ENCODE measurements at places on chromosomes 5 and 9.
A peak's percentile ranks its signal among the peaks of the same experiment; 100 is the strongest.

GRCh38 chr5:141001844-141002604 lies 35.7 kb downstream of the PCDHAC2 start:
- DNase-seq, result no peak

GRCh38 chr5:157455057-157455456 lies 5.0 kb upstream of the NIPAL4 start:
- DNase-seq, result no peak

DNA sequence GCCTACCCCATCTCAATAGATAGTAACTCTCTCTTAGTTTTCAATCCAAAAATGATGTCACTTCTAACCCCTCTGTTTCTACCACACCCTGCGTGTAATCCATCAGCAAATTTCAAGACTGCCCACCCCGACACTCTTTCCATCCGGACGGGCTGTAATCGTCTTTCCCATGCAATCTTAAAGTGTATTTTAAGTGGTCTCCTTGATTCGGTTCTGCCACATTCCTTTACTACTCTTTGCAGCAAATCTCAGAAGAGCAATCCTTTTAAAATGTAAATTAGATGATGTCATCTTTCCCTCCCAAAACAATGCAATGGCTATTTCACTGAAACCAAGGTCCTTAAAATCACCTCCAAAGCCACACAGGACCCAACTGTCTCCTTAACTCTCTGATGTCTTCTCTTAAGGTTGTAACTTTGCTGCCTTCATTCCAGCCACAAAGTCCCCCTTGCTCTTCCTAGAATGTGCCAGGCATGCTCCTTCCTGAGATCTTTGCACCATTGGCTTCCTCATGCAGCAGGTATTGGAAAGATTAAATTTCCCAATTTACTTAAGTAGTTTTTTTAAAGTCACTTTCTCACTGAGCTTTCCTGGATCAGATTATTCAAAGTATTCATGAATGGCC lies 932.5 kb upstream of the WWC1 start:
- DNase-seq, result no peak

DNA sequence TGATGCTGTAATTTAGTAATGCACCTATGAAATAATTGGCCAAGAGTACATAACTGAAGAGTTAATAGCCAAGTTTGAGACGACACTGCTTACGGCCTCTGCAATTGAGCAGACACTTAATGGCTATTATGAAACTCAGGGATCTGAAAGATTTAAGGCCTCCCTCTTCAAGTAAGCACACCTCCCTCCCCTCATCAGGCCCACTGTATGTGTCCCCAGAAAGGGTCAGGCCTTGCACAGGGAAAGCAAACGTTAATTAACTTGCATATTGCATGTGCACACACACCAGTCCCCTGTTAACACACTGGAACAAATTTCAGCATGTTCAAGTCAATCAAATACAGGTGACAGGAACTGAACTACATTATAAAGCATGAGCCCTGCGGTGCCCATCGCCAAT lies 163.6 kb downstream of the SPOCK1 start:
- no peak for DNase-seq

- no peak for DNase-seq
Measured at GRCh38 chr5:41433552-41434181, 76.7 kb downstream of the PLCXD3 start.

DNA sequence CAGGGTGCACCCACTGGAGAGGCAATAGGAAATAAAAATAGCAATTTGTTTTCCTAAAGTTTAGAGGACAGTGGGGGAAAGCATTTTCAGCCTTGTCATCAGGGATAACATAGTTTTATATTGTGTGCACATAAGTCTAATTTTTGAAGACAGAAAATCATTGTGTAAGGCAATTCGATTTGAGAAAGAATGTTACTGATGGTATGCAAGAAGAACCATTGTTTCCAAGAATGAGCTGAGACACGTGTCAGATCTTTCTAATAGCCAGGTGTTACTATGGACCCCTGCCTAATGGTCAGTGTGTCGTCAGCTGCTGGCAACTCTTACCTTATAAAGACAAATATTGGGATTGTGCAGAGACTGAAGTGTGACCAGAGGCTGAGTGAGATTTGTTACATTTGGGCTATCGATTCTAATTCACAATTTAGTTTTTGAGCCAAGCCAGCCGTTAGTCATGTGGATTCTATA lies 67.1 kb upstream of the PPP2R2B start:
- DNase-seq, result no peak

DNA sequence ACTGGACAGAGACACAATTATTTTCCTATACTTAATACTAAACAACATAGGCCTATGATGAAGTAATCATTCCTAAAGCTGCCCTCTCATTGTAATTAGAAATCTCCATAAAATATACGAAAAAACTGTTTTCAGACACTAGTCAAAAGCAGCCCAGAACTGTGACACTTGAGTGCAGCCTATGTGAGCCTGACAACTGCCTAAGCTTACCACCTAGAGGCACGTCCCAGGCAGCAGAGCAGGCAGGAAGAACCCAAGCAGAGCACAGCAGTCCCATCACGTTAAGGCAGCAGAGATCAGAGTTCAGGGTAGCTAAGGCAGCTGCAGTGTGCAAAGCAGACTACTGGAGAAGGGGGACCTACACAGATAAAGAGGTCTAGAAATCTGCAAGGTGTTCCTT lies 46.4 kb downstream of the GOLPH3 start:
- no peak for DNase-seq

GRCh38 chr5:122253794-122254193 lies 58.2 kb upstream of the SNCAIP start:
- DNase-seq, result no peak

GRCh38 chr5:94024620-94025019 lies 283.2 kb upstream of the POU5F2 start:
- no peak for DNase-seq

GRCh38 chr5:159471904-159472303 lies 141.6 kb upstream of the IL12B start:
- no peak for DNase-seq

DNA sequence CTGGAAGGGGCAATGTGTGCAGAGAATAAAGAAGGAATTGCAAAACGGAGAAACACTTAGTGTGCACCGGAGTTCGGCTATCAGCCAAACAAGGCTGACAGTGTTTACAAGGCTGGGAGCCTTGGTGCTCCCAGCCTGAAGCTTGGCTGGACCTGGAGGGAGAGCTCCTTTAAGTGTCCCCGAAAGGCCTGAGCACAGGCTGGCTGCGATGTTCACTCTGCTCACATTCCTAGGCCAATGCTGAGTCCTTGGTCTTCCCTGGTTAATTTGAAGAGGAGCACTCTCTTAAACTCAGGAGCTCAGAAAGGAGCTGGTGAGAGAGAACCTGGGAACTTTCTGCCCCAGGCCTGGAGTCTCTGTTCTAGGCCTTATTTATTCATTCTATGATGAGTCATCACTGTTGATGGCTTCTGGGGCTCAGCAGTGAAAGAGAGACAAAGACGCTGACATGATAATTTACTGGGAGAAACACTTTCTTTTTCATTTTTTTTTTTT lies 88.6 kb upstream of the MYO10 start:
- DNase-seq, result no peak

DNA sequence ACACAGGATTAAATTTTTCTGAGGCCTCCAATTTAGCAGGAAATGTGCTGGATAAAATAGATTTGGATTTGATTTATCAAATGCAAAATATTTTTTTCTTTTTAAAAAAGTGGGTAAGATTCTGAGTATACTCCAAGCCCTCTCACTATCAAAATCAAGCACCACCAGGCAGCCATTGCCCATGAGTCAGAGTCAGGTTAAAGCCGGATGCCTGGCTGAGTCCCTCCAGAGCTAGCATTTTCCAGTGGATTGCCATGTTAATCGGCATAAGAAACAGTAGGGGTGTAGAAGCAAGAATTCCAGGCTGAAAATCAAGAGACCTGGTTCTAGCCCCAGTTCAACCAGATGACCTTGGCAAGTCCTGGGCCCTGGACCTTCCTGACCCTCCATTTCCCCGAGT lies 85.3 kb downstream of the FAM114A2 start:
- DNase-seq, result no peak

- peak; percentile 41 for DNase-seq
Measured at GRCh38 chr9:136482046-136482792, 621 bp downstream of the SEC16A start.

DNA sequence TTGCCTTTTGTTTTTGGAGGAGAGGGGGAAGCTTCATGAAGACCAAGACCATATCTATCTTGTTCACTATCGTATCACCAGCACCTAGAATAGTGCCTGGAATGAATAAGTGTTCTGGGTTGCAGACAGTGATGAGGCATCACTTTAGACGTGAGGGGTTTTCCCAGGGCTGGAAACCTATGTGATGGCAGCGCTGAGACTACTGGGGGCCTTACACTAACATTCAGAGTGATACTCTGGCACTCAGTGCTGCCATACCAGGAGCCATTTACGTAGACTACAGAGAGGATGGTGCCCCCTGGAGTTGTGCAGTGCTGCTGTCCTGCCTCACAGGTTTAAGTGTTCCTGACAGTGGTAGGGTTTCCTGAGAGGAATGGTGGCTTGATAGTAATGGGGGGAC lies 6.9 kb downstream of the CCL19 start:
- DNase-seq, result no peak

DNA sequence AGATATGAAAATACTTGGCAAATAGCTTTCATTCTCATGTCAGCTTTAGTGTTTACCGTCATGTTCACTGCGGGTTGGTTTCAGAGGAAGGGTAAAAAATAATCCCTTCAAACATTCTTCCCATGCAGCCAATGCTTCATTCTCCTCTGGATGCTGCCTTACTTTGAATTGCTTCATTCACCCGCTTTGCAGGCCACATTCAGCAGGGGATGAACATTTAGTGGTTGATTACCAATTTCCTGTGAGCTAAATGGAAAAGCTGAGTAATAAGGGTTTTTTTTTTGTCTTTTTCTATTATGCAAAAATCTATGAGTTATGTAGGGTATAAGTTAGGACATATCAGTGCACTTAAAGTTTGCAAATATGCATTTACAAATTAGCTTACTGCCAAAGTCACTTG lies 96.3 kb upstream of the MEF2C start:
- DNase-seq, result no peak

GRCh38 chr5:172694061-172694460 lies 53.0 kb downstream of the NEURL1B start:
- DNase-seq, result no peak

GRCh38 chr5:19001054-19001453 lies 986.9 kb downstream of the CDH18 start:
- DNase-seq, result no peak

DNA sequence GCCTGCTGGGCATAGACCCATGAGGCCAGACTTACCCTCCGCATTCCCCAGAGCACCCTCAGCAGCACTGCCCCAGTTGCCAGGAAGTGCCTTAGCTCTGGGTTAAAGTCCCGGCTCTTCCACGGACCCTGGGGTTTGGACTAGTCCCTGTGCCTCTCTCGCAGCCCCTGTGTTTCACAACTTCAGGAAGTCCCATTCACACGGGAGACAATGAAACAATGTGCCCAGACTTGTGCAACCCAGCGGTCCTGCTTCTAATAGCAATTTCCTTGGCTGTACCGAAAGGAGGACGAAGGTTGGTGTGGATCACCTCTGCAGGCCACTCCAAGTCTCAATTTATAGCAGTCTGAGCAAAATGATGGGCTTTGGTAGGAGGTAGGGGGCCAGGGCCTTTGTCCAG lies 41.8 kb upstream of the FAT2 start:
- DNase-seq, result no peak

- no peak for DNase-seq
Measured at GRCh38 chr9:79955300-79955699, 383.5 kb downstream of the TLE4 start.

- no peak for DNase-seq
Measured at GRCh38 chr5:76859591-76860247, 9.9 kb downstream of the S100Z start.

DNA sequence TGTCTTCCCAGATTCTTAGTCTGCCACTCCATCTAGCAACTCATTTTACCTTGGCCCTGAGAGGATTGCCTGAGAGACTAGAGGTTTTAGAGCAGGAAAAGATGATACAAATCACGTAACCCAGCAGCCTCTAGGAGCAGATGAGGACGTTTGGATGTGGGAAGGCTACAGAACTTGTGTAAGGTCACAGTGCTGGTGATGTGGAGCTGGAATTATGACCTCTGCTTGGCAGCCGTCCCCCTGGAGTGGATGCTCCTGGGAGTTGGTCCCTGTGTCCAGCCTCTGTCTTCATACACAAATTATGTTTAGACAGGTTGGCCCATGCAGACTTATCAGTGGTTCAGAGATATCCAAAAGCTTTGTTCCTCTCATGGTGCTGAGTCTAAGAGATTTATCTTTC lies 499.0 kb downstream of the EBF1 start:
- no peak for DNase-seq

DNA sequence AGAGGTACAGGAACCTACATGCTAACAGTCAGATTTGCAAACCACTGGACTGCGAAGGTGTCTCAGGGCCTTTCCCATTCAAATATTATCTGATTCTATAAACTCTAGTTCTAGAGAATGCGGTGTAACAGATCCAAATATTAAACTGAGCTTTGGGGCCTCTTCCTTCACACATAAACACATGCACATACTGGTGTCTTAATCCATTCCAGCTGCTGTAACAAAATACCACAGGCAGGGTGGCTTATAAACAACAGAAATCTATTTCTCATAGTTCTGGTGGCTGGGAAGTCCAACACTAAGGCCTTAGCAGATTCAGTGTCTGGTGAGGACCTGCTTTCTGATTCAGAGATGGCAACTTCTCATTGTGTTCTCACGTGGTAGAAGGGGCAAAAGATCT lies 30.2 kb downstream of the RETREG1 start:
- DNase-seq, result no peak

DNA sequence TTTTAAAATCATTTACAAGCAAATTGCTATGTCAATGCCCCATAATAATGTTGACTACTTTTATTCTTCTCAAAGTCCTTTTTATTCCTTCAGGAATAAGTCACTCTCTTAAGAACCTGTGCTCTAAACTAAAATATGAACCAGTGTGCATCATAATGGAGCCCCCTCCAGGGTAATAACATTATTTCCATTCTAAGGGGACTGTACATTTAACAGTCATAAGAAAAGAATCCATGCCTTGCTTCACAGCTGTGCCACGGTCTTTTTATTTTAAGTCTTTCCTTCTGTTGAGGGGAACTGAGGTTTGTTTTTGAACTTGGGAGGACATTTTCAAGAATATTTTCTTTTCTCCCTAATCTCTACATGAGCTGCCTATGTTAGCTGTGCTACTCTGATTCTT lies 297.6 kb downstream of the MAN2A1 start:
- no peak for DNase-seq

Data from activated CD4-positive, alpha-beta T cell treated with anti-CD3 and anti-CD28 coated beads for 4 hours (primary cell).